ENCODE measurements at places on chromosomes 2 and 18. TPM values are rescaled to one million over a fixed set of nuclear protein-coding genes. Genes with fewer than 3 reads are reported as not detected.
A peak's percentile ranks its signal among the peaks of the same experiment; 100 is the strongest.

GRCh38 chr2:135168204-135168856 is 116.2 kb downstream of the RAB3GAP1 start:
- no peak for DNase-seq

DLX1 gene
- total RNA-seq, result 0.15 TPM

- DNase-seq, result no peak
Measured at GRCh38 chr18:59286341-59286740, 13.1 kb upstream of the RAX start.

ZCCHC2 gene
- total RNA-seq, result 19.0 TPM

ITGA4 gene
- 4.2 TPM for total RNA-seq

RGPD3 gene
- 0.12 TPM for total RNA-seq

GRCh38 chr2:37619959-37620300 is 51.5 kb downstream of the CDC42EP3 start:
- DNase-seq, result no peak

DNA sequence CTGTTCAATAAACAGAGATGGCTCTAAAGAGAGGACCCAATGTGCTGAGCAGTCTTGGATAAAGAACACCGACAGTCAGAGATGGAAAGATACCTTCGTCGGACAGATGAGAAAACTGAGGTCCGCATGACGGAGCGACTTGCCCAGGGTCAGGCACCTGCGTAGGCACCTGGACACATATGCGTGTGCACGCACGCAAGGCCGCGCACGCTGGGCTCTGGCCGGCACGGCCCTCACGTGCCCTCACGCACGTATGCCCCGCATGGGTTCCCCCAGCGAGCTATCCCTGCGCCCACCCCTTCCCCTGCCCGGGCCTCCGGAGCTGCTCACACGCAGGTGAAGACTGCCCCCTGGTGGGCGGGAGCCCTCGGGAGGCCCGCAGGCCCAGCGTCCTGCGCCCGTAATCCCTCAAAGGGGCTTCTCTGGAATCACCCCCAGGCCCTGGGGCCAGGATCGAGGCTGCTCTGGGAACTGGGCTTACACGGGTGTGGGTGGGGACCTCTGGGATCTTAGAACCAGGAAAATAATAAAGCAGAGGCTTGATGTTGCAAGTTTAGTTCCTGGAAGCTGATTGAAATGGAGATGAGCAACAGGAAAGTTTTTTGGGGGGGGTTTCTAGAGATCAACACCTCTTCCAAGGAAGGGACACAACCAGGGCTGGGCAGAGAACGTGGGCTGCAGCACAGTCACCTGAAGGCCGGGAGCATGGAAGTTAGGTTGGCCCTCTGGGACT is 246.3 kb downstream of the TNS1 start:
- DNase-seq, result peak; percentile 77

- DNase-seq, result no peak
Measured at GRCh38 chr2:228700638-228701037, 519.2 kb upstream of the SPHKAP start.

DNA sequence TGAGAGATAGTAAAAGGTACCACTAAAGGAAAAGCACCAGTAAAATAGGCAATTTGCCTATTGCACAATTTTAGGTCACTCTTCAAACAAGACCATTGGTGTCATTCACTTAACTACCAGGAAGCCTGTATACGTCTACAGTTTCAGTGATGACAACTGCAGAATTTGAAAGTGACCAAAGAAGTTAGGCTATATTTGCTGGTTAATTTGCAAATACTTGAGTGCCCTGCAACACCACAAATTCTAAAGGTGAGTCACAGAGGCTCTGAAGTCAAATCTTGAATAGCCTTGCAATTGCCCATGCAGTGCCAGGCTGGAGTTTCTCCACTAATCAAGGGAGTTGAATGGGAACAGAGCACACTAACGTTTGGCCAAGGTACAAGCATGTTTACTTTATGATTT is 128.7 kb upstream of the CCDC68 start:
- DNase-seq, result no peak

GRCh38 chr2:170685591-170685990 is 29.5 kb upstream of the SP5 start:
- no peak for DNase-seq

DNA sequence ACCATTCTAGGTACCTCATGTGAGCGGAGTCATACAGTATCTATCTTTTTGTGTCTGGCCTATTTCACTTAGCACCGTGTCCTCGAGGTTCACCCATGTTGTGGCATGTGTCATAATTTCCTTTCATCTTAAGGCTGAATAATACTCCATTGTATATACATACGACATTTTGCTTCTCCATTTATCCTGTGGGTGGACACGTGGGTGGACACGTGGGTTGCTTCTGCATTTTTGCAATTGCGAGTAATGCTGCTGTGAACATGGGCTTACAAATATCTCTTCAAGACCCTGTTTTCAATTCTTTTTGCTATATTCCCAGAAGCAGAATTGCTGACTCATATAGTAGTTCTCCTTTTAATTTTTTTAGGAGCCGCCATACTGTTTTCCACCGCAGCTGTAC is 243.6 kb upstream of the EPAS1 start:
- DNase-seq, result no peak

DNA sequence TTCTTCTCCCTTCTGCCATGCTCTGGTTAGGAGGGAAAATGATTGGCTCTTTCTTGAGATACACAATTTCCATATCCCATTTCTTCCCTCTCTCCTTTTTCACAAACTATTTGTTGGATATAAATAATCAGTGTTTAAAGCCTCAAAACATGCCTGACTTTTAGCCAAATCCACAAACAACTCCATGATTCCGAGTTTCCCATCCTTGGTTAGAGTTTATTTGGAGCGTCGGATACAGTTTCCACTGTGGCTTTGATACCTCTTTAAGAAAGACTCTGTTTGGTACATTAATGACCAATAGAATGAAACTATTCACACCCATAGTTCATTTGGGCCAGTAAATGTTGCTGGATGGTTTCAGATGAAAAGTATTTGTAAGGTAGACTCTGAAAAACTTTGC is 5.9 kb upstream of the FHL2 start:
- no peak for DNase-seq

DNA sequence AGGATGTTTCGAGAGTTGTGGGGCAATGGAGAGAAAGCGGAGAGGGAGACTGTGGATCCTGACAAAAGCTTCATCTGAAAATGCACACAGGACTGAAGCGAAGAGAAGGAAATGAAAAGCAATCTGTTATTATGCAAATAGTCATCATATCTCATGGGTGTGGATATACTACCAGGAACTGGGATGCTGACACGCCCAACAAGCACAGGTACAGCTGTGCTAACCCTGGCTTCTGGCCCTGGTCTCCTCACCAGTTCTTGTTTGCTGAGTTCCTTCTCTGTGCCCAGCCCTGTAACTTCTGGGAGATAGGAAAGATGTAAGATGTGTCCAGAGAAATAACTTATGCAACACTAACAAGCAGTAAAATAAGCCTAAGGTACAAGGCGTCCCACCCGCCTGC is 358.8 kb downstream of the CMPK2 start:
- DNase-seq, result no peak

GRCh38 chr2:71583876-71584275 is 130.5 kb downstream of the DYSF start:
- DNase-seq, result no peak

PDE11A gene
- total RNA-seq, result 0.24 TPM

SNTG2 gene
- total RNA-seq, result 2.9 TPM

COLEC11 gene
- 25.0 TPM for total RNA-seq

DNA sequence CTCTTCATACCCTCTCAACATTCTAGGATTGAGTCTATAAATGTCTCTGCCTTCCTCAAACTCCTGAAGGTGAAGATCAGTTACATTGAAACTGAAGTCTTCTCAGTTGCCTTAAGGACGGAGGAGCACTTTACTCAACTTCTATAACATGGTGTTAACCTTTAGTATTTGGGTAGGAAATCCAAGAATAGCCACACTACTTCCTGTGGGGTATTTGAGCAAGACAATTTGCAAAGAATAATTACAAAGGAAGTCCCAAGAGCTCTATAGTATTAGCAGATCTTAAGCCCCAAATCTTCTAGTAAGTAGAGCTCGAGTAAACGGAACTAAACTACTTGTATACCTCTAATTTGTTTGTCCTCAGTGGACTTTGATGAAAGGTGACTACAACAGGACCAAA is 80.9 kb downstream of the SP100 start:
- DNase-seq, result no peak

GRCh38 chr2:127873707-127874303 is 12.0 kb downstream of the AMMECR1L start:
- no peak for DNase-seq

- DNase-seq, result no peak
Measured at GRCh38 chr18:57768537-57769326, 34.4 kb downstream of the ATP8B1 start.

DNA sequence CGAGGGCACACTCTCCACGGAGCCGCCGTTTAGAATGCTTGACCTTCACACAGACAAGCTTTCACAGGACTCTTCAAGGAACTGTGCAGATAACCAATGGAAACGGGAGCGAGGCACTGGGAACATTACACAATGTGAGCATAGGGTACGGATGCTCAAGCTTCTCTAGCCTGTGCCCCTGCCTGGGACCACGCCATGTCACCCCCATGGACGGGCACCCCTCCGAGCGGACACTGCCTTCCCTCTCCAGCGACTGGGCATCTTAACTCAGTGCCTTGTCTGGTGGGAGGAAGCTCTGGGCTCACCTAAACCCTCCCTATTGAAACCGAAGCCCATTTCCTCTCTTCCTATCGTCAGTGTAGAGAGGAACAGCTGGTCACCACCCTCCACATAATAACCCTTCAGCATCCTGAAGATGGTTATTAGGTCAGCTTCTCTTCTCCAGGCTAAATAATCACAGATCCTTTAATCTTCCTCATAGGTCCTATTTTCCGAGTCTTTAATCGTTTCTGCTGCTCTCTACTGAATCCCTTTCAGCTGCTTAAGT is 626.7 kb downstream of the GALR1 start:
- DNase-seq, result no peak

- no peak for DNase-seq
Measured at GRCh38 chr18:57437402-57437765, 2.2 kb downstream of the ONECUT2 start.

All from left cardiac atrium (tissue), 4 donors.